ENCODE measurements at places on chromosomes 4 and X.

DNA sequence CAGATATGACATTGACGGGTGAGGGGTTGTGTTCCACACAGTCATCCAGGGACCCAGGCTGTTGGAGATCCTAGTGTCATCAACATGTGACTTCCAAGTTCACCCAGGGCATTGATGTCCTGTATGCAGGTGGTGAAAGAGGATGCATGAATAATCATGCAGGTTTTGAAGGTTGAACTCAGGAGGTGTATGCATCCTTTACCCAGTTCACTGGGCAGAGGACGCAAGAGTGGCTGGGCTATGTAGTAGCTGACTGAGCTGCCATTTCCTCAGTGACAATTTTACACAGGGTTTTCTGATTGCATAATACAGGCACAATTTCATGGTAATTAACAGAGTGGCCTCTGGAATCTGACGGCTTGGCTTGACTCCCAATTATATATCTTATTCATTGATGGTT, 323.0 kb downstream of the HS3ST1 start:
- no peak for DNase-seq

GRCh38 chr4:304969-305680, at the start of gene ZNF732:
ZNF732 (minus strand) TSS chr4:305474; CDS start chr4:305310, 164 bp downstream.
- no peak for DNase-seq

DNA sequence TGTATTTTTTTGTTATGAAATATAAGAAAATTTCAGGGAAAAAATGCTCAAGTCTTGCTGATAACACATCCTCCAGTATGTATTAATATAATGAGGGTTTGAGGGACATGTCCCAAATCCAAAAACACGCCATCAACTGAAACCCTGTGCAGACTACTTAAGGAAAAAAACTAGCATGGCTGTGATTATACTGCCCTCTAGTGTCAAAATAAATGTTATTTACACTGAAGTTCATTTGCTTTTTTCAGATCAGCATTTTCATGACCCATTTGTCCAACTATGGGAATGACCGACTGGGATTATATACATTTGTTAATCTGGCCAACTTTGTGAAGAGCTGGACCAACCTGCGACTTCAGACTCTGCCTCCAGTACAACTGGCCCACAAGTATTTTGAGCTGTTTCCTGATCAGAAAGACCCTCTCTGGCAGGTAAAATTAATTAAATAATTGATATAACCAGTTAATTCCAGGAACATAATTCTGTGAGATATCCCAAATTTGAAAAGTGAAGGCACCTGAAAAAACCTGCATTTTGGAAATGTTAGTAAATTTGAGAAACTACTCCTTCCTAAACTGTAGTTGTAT, 128.5 kb downstream of the PRSS12 start:
- no peak for DNase-seq

GRCh38 chr4:6788123-6788522, 5.6 kb downstream of the KIAA0232 start:
- no peak for DNase-seq

- DNase-seq, result no peak
Observed at GRCh38 chr4:59818656-59819055, 1381.5 kb upstream of the ADGRL3 start.

- no peak for DNase-seq
Observed at GRCh38 chr4:112031712-112032328, 113.4 kb upstream of the FAM241A start.

- no peak for DNase-seq
Observed at GRCh38 chrX:134847133-134847532, 143.7 kb upstream of the SMIM10 start.

- no peak for DNase-seq
Observed at GRCh38 chr4:53479736-53480525, 102.5 kb downstream of the FIP1L1 start.

DNA sequence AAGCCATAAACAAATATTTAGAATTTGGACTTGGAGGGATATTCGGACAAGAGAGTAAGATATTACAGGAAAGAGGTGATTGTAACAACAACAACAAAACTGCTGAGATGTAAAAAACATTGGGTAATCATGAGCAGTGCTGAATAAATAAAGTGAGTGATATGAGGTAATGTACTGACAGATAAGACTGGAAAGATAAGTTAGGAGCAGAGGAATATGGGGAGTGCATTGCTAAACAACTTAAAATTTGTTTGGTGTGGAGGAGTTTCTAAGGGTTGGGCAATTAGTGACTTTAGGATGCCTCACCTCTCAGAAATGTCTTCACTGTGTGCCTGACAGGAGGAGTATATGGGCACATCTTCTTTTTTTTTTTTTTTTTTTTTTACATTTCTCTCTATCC, 637.8 kb upstream of the GRIA3 start:
- DNase-seq, result no peak

- no peak for DNase-seq
Observed at GRCh38 chrX:110022599-110023448, 19.9 kb downstream of the TMEM164 start.

GRCh38 chr4:1746919-1747602, 25.7 kb downstream of the TACC3 start:
- no peak for DNase-seq

- DNase-seq, result no peak
Observed at GRCh38 chr4:170464614-170465197, 374.9 kb upstream of the AADAT start.

GRCh38 chr4:118112117-118113046, 78.1 kb downstream of the NDST3 start:
- no peak for DNase-seq

DNA sequence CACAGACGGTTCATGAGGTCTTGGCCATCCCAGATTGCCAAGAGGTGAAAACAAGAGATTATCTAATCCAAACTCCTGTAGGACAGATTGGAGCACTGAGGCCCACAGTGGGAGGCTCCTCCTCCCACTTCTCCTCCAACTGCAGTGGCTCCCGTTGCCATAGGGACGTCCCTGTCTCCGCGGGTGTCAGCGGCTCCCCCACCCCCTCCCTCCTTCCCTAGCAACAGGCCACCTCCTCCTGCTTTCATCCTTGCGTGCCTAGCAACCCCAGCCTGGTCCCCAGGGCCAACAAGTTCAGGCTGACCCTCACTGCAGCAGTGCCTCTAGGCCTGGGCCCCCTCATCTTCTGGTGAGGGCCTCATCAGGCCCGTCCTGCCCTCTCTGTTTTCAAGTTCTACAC, 6.8 kb upstream of the IQSEC2 start:
- no peak for DNase-seq

- no peak for DNase-seq
Observed at GRCh38 chr4:144362366-144362765, 221.8 kb upstream of the GYPA start.

GRCh38 chrX:107025545-107025944, 25.5 kb upstream of the MORC4 start:
- no peak for DNase-seq

DNA sequence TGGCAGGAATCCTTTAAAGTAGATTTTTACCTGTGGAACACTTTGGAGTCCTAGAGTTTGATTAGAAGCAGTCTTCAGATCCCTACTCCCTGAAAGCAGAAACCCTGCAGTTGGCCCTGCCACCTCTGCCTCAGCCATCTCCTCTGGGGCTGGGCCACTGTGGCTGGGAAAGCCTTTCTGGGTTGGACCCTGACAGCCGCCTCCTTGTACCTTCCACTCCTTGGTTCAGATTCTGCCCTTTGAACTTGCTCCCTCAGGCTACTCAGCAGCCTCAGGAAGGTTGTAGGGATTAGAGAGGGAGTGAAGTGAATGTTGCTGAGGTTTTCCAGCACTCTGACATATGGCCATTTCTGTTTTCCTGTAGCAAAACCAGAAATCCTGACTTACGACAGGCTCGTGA, 65.5 kb downstream of the KIT start:
- DNase-seq, result no peak

- DNase-seq, result no peak
Observed at GRCh38 chr4:119138046-119138445, 2.4 kb downstream of the MYOZ2 start.

- no peak for DNase-seq
Observed at GRCh38 chr4:108930186-108930585, 167.3 kb upstream of the ETNPPL start.

DNA sequence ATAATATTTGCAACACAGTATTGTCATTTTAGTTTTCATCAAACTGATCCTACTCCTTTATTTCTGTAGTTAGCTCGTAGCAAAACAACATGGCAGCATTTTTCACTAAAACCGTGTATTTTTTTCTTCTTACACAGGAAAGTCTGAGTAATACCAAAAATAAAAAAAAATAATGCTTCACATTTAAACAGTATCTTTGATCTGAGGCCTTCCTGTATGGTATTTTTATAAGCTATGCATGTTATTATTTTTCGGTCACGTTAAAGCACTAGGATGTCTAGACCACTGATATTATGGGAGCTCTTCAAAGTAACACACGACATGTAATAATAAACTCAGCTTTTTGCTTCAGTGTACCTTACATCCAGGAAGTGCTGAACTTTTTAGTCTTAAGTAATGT, 94.1 kb upstream of the SRD5A3 start:
- DNase-seq, result no peak

DNA sequence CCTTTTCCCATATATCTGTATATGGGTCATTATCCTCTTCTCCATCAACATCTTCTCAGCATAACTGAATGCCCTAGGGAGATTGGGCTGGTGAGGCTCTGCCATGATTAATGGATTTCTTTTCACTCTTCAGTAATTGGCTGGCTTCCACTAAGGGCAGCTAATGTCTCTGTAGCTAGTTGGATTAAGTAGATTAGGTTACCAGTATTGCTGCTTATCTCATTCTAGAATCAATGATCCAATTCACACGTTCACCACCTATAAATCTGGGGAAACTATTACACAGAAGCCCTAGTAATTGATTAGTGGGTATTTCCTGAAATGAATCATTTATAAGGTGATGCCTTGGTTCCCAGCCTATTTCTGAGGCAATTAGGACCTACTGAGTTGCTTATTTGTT, 94.8 kb downstream of the KDR start:
- DNase-seq, result no peak

- DNase-seq, result no peak
Observed at GRCh38 chrX:68844581-68844980, 15.8 kb downstream of the EFNB1 start.

DNA sequence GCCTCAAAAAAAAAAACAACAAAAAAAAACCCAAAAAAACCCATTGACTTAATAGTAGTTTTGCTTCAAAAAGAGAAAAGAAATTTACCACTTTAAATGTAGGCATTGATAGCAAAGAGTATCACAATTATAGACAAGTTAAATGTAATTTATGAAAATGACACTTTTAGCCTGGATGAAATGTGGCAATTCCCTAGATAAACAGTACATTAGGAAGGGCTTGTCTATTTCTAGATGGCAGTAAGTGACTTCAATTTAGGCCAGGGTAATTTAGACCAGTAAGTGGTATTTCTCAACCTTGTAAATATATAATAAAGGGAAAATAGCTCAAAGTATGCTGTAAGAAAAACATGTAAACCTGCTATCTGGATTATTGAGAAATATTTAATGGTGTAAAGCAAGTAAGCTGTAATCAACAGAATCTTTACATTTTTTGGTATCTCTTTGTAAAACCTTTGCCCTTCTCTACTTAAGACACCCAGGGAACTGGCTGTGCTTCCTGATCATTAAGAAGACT, 103.7 kb upstream of the RAPGEF2 start:
- DNase-seq, result no peak

DNA sequence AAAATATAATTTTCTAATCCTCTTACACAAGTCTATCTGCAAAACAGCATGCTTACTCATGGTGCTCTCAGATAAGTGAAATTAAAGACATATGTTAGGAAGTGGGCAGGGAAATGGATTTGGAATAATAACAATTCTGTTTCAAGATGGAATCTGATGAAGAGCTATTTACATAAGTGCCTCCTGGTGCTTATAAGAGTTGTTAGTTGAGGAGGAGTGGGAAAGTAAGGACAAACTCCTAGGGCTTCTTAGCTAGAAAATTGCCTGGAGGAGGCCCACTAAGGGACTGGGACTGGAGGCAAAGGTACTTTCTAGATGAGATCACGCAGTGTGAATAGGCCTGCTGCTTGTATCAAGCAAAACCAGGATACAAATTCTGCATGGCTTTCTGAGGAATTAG, 939.8 kb downstream of the GLUD2 start:
- no peak for DNase-seq

GRCh38 chr4:163703251-163703650, 208.8 kb downstream of the TMA16 start:
- no peak for DNase-seq

DNA sequence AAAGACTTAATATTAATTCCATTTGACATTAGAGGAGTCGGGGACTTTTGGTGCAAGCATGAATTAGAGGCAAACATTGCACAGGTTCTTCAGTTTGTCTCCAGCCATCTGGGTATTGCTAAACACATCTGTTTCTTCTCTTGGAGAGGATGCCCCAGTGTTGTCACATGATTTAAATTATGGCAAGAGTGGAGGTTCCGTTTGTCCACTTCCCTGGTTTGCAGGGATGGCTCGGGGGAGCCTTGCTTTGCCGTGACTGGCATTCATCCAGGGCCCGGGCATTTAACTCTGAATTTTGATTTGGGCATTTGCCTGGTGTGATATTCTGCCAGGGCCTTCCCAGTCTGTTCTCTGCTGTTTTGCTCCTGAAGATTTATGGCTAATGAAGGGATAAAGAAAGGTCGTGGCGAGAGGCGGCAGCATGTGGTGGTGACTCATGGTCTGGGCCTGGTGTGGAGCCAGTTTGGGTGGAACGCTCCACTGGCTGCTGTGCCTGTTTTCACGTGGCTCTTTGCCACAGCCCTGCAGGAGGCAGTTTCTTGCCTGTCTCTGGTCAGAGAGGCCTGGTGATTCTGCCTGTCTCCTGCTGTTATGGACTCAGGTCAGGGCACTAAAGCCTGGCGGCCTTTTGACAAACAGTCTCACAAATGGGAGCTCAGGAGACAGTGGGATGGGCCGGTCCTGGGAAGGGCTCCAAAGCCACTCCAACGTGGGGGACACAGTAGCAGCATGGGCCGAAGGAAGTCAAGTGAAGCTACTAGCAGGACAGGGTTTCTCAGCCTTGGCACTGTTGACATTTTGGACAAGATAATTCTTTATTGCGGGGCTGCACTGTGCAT, 99.4 kb upstream of the PGRMC2 start:
- DNase-seq, result no peak

GRCh38 chr4:127857641-127858040, 23.1 kb upstream of the PLK4 start:
- DNase-seq, result no peak

- no peak for DNase-seq
Observed at GRCh38 chr4:174281901-174282300, 1.6 kb downstream of the FBXO8 start.

DNA sequence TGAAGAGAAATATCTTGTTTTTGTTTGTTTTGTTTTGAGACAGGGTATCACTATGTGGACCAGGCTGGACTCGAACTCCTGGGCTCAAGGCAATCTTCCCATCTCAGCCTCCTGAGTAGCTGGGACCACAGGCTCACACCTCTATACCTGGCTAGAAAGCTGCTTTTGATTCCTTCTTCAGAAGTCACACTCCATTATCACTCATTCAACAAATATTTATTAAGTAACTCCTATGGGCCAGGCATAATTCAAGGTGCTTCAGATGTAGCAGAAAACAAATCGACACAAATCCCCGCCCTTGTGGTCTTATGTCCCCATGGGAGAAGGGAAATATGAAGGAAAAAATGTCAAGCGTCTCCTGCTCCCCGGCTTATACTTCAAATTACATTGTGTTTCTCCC, 72.6 kb upstream of the DHX15 start:
- DNase-seq, result no peak
